ENCODE measurements at places on chromosomes 5 and 9.

GRCh38 chr5:172528440-172528839 is 74.1 kb upstream of the SH3PXD2B start:
- DNase-seq: no peak

GRCh38 chr5:158819095-158819494 is 280.6 kb downstream of the EBF1 start:
- no peak for DNase-seq

DNA sequence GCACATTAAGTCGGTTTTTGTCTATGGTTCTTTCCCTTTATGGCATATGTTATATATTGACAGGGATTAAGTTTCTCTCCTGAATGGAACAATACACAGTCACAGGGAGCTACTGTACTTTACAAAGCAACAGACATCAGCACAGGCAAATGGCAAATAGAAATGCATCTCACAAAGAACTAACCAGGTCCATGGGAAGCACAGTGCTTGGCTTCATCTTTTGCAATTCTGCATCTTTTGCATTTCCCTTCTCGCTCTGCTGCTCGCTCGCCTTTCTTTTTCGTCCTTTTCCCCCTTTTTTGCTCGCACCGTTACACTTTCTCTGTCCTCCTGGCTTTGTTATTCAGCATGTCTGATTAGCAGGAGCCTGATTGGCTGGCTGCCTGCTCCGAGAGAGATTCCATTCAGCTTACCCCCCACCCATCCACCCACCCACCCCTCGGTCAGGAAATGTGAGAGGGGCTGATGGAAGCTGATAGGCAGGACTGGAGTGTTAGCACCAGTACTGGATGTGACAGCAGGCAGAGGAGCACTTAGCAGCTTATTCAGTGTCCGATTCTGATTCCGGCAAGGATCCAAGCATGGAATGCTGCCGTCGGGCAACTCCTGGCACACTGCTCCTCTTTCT is at the start of gene ADAMTSL1:
Gene ADAMTSL1, plus strand, starts transcription at position 502 of the 628 bp plus-strand sequence. Its CDS starts 80 bp downstream, at position 582.
- DNase-seq: no peak

DNA sequence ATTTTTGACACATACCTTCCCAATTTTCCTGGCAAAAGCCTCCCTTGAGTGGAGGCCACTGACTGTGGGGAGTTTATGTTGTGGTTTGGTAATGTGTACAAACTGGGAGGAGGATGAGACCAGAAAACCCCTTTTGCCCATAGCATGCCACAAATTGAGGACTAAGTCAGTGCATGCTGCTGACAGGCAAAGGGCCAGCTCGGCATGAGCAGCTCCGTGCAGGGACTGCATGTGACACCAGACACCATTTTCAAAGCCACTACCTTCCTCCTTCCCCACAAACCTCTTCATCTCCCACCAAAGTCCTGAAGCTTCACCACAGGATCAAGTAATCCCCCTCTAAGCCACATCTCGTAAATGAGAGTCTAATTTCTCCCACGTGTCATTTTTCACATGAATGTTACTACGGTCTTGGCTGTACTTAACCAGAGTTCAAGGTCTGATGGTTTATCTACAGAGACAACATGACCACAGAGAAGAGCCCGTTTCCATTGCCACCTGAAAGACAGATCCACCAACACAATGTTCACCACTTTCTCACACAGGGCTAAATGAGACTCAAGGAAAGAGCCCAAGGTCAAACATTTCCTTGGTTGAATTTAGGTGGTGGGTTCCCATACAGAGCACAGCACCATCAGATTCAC is 106.5 kb downstream of the NFIB start:
- no peak for DNase-seq

DNA sequence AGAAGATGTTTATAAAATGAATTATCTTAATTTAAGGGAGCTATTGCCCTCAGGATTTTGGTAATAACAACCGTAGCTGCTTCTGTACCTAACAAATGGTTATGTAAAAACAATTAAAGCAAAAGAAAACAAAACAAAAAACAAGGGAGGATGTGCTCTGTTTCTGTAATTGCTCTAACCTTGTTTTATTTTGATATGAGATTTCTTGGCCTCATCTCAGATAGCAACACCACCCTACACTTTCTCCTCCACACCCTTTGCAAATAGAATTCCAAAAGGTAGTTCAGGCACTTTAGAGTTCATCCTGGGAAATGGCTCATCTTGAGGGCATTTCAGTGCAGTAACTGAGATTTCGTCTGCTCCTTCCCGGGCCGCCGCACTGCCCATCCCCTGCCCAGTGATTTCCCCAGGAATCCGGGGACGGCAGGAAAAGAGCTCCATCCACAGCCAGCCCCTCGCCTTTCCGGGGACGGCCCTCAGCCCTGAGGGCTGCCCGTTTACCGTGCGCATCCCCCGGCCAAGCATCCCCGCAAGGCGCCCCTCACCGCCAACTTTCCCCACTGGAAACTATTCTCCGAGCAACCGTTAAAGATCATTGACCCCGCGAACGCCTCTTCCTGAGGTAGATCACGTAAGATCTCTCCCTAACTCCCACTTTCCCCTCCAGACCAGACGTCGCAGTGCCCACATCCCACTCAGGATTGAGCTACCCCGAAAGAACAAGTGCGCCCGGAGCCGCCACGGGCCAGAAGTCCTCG is 1.2 kb downstream of the FNBP1 start:
- no peak for DNase-seq

DNA sequence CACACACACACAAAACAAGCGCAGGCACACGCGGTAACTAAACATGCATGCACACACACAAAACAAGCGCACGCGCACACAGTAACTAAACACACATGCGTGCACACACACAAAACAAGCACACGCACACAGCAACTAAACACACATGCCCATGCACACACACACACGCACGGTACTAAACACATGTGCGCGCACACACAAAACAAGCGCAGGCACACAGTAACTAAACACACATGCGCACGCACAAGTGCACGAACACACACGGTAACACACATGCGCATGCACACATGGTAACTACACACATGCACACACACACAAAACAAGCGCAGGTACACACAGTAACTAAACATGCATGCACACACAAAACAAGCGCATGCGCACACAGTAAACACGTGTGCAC is 19.9 kb upstream of the SLC6A3 start:
- DNase-seq: no peak

- DNase-seq: peak; percentile 83
These were observed 12.8 kb upstream of the MTAP start for GRCh38 chr9:21789541-21790037.

DNA sequence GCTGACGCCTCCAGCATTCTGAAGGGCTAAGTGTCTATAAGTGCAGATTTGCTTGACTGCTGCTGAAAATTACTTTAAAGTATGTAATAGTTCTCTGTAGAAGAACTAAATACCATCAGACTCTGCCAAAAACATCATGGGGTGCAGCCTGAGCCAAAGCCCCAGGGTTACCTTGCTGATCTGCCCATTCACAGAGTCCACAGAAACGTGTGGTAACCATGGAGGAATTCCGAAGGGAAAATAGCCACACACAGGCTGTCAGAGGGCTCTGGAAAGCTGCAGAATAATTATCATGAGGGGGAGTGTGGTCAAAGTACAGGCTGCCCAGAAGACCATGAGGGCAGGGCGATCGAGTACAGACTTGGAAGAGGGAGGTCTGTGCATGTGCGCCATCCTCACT is 36.4 kb downstream of the RETREG1 start:
- no peak for DNase-seq

DNA sequence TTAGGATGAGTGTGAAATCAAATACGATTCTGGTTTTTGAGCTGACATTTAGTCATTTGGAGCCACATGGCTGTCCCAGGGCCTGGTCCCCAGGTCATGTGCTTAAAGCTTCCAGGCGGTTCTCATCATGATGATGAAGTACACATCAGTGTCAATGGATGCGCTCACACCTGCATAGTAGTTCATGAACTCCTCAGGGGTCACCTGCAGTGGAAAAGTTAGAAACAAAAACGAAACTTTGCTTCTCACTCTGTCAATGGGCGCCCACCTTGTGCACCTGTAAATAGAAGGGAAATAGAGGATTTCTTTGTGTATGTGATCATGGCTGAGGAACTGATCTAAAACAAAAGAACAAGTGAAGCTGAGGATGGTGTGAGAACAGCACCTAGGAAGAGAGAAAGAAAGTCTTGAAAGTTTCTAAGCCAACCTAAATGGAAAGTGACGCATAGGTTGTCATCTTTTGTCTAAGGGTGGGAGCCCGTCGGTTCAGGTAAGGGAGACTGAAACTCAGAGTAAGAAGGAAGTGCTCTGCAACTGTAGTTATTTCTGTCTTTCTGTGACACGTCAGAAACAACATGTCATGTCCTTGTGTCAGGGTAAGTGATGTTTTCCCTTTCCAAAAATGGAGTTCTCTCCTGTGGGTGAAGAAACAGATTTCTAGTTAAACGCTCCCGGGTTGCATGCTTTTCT is 33.8 kb downstream of the CAPSL start:
- DNase-seq: no peak

DNA sequence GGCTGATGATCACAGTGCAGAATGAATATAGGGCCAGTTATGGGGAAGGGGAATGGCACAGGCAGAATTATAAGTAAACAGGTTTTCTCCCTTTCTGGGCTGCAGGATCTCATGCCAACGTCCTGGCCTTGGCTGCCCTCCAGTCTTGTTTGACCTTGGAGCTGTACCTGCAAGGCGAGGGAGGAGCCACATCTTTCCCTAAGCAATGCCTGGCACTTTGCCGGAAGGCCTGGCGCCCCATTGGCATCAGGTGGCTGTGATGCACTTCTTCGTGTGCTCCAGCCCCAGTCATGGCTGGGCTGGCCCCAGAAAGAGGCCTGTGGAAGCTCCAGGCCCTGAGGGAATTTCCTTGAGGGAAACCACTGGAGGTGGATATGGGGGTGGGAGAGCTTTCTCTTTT is 16.7 kb upstream of the IQGAP2 start:
- DNase-seq: no peak

GRCh38 chr5:91632871-91633270 is 249.8 kb upstream of the ARRDC3 start:
- DNase-seq: no peak

DNA sequence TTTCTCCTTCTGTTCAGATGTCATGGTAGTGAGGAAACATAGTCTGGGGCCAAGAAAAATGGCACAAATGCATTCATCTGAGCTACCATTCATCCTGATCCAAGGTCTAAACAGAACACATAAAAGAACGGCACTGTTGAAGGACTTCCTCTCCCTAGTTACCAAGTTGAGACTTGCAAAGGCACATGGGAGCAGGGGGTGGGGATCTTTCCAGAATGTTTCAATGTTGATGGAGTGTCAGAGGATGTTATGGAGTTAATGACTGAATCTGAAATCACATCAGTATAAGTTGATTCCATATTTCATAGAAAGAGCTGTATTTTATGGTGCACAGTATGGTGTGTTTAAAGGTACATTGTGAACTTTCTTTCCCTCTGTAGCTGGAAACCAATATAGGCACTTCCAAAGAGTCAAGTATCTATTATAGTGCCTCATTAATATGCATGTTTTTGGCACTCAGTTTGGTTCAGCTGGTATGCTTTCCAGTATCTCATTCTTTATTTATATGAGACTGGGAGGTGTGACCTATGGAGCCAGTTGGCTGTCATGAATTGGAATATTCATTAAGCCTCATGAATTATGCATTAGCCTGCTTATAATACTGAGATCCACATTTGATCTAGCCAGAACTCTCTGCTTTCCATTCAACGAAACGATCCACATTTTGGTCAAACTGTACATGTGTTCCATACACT is 603.0 kb downstream of the NR2F1-AS1 start:
- no peak for DNase-seq

GRCh38 chr5:44869928-44870327 is 61.2 kb downstream of the MRPS30 start:
- DNase-seq: no peak

DNA sequence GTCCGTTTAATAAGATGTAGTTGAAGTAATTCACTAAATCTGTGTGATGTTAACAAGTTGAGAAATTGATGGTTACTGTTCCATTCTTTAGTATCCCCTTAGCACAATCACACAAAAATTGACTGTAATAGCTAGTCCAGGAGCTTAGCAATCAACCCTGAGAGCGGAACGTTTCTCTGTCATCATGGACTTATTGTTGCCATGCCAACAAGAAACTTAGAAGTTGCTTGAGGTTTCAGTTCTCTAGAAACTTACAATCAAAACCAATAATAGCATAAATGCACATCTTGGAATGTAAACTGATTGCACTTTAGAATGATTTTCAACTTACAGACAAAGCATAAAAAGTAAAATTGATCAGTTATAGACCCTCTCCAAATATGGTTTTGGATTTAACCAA is 125.4 kb upstream of the ANKH start:
- DNase-seq: no peak

- no peak for DNase-seq
These were observed 307.6 kb downstream of the PJA2 start for GRCh38 chr5:109102096-109102690.

GRCh38 chr9:110579034-110579861 is at the start of gene SVEP1:
Gene SVEP1, minus strand, starts transcription at chr9:110579741. Its CDS starts 198 bp downstream, at chr9:110579543.
- no peak for DNase-seq

DNA sequence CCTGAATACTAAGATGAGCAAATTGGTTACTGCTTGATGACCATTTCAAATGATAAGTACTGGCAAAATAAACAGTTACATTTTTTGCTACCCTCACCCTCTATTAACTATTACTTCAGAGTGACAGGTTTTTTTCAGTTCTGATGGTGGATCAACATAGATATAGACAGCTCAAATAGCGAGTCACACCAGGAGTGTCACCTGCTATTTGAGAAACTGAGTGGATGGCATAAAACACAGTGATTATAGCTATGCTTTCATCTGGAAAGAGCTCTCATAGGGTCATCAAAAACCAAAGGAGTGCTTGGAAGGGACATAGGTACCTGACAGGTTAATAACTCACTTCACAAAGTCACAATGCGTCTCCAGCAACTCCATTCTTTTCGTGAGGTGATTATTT is 244.5 kb upstream of the C9orf72 start:
- DNase-seq: no peak

- no peak for DNase-seq
These were observed 62.9 kb downstream of the MUSK start for GRCh38 chr9:110731437-110732028.

DNA sequence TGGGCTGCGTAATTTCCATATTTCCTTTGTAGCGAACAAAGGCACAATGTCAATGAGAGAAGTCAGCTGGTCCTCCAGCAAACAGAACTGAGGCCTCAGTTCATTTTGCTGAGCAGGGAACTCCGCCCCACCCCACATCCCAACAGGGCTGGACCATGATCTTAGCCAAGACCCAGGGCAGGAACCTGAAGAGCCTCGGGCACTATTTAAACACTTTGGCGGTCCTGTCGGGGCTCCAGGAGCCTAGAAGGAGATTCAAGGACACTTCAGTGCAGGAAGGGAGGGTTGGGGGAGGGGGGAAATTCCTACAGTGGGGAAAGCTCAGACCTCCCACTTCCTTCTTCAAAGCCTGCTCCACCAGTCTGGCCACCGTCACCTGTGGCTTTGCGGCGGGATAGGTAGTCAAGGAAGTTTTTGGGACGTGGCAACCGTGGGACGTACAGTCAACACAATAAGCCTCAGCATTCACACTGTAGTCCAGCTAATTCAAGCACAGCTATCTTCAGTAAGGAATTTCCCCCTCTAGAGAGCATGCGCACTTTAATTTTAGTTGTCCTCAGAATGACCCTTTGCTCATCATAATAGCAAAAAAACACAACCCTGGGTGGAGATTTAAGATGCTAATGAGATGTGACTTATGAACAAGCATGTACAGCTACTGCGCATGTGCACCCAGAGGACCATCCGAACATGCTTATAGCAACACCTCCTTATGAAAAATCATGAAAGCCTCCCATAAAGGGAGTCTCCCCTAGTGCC is 30.9 kb downstream of the S1PR3 start:
- DNase-seq: no peak
